GM12891 (cell line): ENCODE measurements at places on chromosomes 2 and 18.

DNA sequence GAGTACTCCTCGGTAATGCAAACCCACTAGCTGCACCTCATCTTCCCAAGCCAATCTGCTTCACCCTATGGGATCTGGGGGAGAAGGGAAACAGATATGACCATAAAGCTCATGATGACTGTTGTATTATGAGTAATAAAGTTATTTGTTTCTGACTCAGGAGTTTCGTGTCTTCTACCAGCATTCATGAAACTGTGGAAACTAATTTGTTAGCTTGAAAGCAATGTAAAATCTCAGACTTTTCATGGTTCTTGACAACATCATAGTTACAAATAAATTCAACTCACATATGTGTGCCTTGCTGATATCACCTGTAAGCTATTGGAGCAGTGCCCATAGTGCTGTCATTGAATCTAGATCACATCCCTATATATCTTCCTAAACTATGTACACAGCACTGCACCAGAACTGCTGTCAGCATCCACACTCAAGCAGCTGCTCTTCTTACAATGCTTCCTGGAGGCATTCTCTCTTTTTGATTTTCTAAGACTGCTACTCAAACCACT is 135.6 kb upstream of the KYNU start:
- DNase-seq, result no peak

DNA sequence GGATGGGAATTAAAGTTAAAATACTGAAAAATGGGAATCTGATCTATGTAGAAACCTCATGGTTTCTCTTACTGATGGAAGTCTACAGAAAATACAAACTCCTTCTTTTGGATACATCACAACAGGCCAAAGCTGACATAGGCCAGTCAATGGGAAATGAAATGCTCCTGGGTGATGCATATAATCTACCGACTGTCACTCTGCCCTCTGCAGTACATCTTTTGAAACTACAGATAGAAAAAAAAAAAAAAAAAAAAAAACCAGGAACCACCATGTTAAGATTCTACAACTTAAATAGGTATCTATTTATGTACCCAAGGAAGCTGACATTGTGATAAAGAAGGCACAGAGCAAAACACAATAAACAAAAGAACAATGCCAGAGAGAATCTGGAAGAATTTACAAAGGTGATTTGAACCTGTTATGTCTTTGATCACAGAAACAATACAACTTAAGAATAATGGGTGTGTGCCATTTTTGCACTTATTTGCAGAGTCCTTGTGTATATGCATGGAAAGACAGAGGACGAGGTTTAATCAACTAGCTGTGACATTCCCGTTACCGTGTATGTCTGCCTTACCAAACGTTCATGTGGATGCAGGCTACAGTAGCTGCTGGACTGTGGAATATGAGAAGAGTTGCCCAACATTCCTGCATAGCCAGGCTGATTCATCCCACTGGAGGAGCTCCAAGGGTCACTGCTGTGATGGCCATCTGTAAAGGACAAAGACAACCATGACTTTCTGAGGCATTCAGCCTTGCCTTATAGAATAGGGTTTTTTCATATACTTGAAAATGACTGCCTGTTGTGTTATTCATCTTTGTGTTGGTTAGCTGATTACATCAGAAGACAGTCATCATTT is 312.7 kb downstream of the TCF4 start:
- no peak for DNase-seq

GRCh38 chr2:127843677-127844076 is 14.3 kb downstream of the POLR2D start:
- no peak for DNase-seq

DNA sequence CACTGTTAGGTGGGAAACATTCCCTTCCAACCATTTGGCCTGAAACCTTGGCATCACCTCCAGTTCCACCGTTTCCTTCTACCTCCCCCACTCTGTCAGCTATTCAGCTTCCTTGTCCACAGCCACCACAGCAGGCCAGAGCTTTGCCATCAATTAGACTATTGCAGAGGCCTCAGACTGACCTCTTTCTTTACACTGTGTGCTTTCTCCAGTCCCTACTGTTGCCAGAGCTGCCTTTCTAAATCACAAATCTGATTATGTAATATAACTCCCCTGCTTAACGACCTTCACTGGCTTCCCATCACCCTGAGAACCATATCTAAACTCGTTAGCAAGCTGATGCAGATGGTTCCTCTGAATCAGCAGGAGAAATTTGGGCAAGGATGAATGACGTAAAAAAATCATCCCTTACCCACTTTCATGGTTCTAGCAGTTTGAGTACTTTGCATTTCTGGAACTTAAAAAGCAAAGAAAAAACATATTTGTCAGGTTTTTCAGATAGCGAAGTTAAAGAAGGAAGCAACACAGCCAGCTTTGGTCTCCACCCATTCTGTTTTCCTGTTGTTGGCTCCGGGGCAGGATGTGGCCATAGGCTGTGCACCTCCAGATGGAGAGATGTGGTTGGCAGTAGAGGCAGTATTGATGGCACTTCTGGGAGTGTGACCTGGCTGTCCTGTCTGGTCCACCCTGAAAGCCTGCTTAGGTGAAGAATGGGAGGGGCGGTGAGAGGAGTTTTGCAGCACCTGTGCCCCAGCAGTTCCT is 422.1 kb downstream of the PARD3B start:
- no peak for DNase-seq

GRCh38 chr2:217156801-217157200 is 296.9 kb upstream of the TNP1 start:
- no peak for DNase-seq
